ENCODE measurements at places on chromosomes 5 and 9.
A peak's percentile ranks its signal among the peaks of the same experiment; 100 is the strongest.

GRCh38 chr5:110899566-110900412, 161.0 kb downstream of the SLC25A46 start:
- no peaks in the 10 kb centered on the region for H3K4me1 ChIP-seq
- H3K27me3 ChIP-seq = no peaks in the 10 kb centered on the region
- H3K36me3 ChIP-seq = no peaks in the 10 kb centered on the region
- no peak for DNase-seq

DNA sequence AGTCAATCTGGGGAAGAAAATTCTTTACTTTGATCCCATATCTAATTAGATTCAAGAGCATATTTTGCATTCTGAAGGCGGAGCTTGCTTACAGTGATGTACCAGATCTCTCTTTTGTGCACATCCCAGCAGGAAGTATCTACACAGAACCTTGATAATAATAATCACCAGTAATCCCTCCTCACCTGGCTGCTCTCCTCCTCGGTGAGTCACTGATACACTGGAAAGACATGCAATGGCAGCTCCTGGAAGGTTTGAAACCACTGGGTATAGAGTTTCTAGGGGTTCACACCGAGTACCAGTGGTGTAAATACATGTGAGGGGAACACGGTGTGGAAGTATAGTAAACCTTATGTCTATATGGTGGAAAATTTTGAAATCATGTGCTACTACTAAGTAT, 205.5 kb upstream of the TARS1 start:
- no peak overlapping the region for H3K4me3 ChIP-seq
- H3K27me3 ChIP-seq = no peaks in the 10 kb centered on the region
- DNase-seq = no peak
- no peaks in the 10 kb centered on the region for H3K36me3 ChIP-seq
- no peak overlapping the region for H3K27ac ChIP-seq

DNA sequence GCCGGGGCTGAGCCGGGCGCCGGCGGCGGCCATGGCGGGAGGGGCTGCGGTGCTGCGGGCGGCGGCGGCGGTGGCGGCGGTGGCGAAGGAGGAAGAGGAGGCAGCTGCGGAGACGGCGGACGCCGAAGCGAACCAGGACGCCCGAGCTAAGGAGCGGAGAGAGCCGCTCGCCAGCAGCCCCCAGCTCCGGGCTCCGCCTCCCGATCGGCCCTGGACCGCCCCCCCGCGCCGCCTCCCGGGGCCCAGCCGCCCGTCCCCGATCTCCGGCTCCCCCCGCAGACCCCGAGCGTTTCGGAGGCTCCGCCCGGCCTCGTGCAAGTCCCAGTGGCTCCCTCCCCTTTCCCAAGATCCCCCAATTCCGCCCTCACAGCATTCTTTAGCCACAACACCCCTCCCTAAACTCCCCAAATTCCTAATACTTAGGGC, at the start of gene ASTN2:
ASTN2 (minus strand) TSS at position 152 of the 426 bp plus-strand sequence; CDS start at position 33, 119 bp downstream.
- H3K27me3 ChIP-seq = no peaks in the 10 kb centered on the region
- H3K27ac ChIP-seq = no peak within 1 kb of the TSS
- H3K4me1 ChIP-seq = no peaks in the 10 kb centered on the region
- H3K36me3 ChIP-seq = no peaks in the 10 kb centered on the region
- peak within 1 kb of the TSS; percentile 63 for H3K4me3 ChIP-seq

- no peaks in the 10 kb centered on the region for H3K4me1 ChIP-seq
- no peak overlapping the region for H3K4me3 ChIP-seq
- no peaks in the 10 kb centered on the region for H3K36me3 ChIP-seq
These were observed 148.7 kb upstream of the IL12B start for GRCh38 chr5:159478950-159479349.

GRCh38 chr9:112248722-112249121, 73.6 kb upstream of the SUSD1 start:
- H3K27me3 ChIP-seq = no peaks in the 10 kb centered on the region
- H3K4me1 ChIP-seq = no peaks in the 10 kb centered on the region
- no peaks in the 10 kb centered on the region for H3K36me3 ChIP-seq
- H3K27ac ChIP-seq = no peak overlapping the region
- H3K4me3 ChIP-seq = no peak overlapping the region
- DNase-seq = no peak
